CD8-positive, alpha-beta memory T cell (primary cell): ENCODE measurements at places on chromosomes 11 and 22. TPM values are rescaled to one million over a fixed set of nuclear protein-coding genes. Genes with fewer than 3 reads are reported as not detected.

The OR52E4 gene
- total RNA-seq: not detected

DNA sequence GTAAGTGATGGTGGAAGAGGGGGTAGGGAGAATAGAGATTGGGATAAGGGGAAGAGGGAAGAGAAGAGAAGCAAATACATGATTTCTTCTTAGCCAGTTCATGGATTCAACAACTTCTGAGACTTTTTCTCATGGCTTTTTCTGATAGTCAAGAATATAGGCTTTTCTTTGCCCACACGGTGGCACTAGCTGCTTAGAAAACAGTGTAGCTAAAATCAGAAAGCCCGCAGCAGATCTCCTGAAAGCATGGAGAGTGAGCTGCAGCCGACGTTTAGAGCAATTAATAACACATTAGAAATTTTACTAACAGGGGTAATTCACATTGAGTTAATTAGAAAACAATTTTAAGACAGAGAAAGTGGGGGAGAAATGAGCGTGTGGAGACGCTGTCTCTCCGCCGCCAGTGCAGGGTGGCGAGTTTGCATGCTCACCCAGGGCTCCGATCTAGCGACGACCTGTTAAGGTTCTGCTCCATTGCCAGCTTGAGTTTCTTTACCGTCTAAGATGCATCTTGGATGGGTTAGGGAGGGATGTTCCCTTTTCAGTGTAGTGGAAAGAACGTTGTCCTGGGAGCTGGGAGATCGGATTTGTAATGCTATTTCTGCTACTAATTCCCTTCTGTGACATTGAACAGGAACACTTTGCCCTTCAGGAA lies 3.3 kb upstream of the RAG1 start:
- H3K27me3 ChIP-seq: no peaks in the 10 kb centered on the region
- H3K4me1 ChIP-seq: peaks cover 12% of the 10 kb centered on the region
- DNase-seq: peak; percentile 24
- no peaks in the 10 kb centered on the region for H3K36me3 ChIP-seq

- no peaks in the 10 kb centered on the region for H3K27me3 ChIP-seq
- DNase-seq: no peak
- H3K4me3 ChIP-seq: no peak overlapping the region
- H3K4me1 ChIP-seq: no peaks in the 10 kb centered on the region
- no peak overlapping the region for H3K27ac ChIP-seq
Observed at GRCh38 chr11:70863186-70863585, 389.2 kb downstream of the SHANK2 start.

DNA sequence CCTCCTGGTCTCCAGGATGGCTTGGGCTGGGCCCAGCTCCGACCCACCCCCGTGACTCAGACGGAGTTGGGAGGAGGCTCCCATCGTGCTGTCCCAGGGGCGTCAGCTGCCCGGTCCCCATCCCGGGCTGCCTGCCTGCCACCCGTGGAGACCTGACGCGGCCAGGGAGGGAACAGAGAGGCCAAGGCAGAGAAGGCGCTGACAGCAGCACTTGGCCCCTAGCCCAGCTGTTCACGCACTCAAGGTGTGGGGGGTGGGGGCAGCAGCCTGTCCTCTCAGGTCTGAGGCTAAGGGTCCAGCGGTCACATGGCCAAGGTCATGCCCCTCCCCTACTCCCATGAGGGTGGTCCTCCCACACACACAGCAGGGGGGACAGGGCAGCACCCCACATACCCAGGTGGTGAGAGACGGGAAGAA lies 48.6 kb downstream of the ELFN2 start:
- no peak overlapping the region for H3K4me3 ChIP-seq
- no peak overlapping the region for H3K27ac ChIP-seq
- H3K27me3 ChIP-seq: no peaks in the 10 kb centered on the region
- no peaks in the 10 kb centered on the region for H3K4me1 ChIP-seq
- DNase-seq: no peak

DNA sequence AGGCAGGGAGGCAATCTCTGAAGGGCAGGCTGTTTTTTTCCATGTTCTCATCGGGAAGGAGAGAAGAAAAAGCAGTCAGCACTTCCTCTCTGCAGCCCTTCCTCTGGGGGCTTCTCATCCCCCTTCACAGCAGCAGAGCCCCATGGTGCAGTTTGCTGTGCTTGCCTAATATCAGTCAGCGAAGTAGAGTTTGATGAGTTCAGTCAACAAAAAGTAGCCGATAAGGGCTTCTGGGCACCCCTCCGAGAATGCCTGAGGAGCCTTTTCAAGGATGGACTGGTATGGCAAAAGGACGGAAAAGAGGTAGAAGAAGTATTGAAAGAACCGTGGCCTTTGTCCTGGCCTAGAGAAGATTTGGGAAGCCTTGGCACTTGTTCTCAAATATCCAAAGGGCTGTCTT lies 55.6 kb downstream of the NAV2 start:
- H3K27me3 ChIP-seq: no peaks in the 10 kb centered on the region
- no peaks in the 10 kb centered on the region for H3K4me1 ChIP-seq
- H3K4me3 ChIP-seq: no peak overlapping the region
- no peak for DNase-seq

GRCh38 chr11:117097389-117098268 lies 599 bp downstream of the SIK3 start:
- no peaks in the 10 kb centered on the region for H3K36me3 ChIP-seq
- H3K4me3 ChIP-seq: peak overlapping the region; percentile 87
- peaks cover 52% of the 10 kb centered on the region for H3K4me1 ChIP-seq
- H3K27me3 ChIP-seq: no peaks in the 10 kb centered on the region
- peak; percentile 15 for DNase-seq
